Stimulated activated CD4-positive, alpha-beta T cell treated with anti-CD3 and anti-CD28 coated beads, Interleukin-1b, Interleukin-23, amount 100 ng/mL, for 24 hours (primary cell): ENCODE measurements at places on chromosomes 5 and 9.

GRCh38 chr9:16106021-16106571 lies 553.3 kb downstream of the CCDC171 start:
- no peak for DNase-seq

DNA sequence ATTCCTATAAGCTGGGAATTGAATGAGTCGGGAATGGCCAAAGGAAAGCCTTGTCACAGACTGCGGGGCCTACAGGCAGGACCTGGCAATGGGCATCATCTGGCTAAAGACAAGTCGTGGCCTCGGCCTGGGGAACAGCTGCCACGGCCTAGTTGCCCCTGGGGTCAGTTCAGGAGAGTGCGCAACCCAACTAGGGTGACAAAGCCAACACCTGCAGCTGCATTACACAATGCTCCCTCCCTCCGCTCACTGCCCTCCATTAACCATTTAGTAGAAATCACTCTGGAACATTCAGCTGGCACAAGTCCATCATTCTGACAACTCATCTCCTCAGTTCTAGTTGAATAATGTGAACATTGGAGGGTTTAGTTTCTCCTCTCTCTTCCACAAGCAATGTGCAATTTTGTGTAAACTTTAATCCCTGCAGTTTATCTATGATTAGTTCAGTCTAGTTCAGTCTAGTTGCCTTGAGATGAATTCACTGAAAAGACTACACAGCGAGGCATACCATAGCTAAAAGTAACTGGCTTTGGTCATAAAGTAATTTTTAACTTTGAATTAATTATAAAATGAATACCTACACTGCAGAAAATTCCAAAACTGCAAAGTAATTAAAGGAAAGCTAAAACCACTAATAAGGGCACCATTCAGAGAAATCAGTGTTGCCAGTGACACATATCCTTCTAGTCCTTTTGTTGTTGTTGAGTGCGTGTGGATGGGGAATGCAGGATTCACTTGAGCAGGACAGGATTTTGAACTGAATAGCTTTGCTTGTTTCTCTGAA lies 5.1 kb downstream of the GLDC start:
- no peak for DNase-seq

- DNase-seq: no peak
These were observed 63.6 kb downstream of the RNF180 start for GRCh38 chr5:64229163-64229774.

GRCh38 chr5:123097871-123098735 lies 9.1 kb downstream of the PRDM6 start:
- no peak for DNase-seq

DNA sequence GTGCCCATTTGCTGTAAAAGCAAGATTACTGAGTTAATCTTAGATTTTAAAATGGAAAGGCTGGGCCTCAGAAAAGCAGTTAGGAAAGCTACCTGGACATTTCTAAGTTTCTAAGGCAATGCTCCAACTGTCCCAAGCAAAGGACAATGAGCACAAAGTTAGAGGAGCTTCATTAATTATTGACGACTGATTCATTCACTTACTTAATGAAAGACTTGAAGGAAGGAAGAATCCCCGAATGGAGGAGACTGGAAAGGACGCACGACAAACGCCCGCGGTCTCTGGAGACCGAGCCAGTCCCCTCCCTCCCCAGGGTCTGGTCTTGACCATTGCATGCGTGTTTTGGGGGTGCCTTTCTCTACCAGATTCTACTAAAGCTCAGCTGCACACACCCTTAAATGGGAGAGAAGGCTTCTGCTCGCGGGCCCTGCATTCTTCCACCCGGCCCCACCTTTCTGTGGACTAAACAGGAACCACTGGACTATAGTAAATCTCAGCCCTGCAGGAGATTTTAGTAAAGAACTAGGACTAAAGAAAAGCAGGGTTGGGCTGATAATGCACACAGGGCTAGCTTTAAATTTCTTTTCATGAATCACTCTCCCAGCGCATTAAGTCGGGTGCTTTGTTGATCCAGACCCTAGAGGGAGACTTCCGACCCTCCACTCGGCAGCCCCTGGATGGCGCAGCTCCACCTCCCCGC lies 44.8 kb downstream of the CTSL start:
- DNase-seq: no peak

GRCh38 chr9:6128030-6128429 lies 87.6 kb upstream of the IL33 start:
- DNase-seq: no peak

DNA sequence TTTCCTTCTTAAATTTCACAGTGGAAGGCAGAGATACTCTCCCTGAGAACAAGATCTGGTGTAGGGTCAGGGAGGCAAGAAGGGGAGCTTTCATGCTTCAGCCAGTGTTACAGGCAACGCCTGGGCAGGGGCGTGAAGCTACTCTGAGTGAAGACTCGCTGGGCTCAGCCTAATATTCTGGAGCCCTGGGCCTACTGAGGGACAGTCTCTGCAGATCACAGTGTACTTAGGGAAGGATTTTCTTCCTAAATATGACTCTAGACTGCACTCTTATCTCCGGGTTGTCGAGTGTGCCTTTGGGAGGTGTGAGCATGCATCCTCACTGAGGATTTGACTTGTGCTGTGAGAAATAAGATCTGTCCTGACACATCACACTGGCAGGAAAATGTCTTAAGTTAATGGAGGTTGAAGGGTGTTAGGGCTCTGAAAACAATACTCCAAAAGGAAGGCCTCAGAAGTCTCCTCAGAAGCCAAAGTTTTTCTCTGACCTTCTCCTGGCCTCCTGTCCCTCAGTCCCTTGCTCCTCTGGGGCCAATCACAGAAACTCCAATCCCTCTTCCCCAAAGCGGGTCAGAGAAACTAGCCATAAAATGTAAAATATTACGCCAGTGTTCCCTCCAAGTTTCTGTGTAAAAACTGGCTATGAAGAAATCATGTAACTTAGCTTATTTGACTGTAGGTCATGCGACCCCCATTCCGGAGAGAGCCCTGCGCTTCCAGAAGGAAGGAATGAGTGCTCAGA lies 156.8 kb upstream of the TBC1D2 start:
- DNase-seq: no peak

GRCh38 chr5:6721442-6721841 lies 8.2 kb downstream of the TENT4A start:
- no peak for DNase-seq

DNA sequence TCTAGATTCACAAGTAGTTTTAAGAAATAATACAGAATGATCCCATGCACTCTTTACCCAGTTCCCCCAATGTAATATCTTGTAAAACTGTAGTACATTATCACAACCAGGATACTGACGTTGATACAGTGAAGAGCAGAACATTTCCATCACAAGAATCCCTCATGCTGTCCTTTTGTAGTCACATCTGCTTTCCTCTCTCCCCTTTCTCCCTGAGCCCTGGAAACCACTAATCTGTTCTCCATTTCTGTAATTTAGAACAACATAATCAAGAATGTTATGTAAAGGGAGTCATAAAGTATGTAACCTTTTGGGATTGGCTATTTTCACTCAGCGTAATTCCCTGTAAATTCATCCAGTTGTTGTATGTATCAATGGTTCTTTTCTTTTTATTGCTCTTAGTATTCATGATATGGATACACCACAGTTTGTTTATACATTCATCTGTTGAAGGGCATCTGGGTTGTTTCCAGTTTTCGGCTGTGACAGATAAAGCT lies 61.1 kb downstream of the ERCC6L2 start:
- DNase-seq: no peak

DNA sequence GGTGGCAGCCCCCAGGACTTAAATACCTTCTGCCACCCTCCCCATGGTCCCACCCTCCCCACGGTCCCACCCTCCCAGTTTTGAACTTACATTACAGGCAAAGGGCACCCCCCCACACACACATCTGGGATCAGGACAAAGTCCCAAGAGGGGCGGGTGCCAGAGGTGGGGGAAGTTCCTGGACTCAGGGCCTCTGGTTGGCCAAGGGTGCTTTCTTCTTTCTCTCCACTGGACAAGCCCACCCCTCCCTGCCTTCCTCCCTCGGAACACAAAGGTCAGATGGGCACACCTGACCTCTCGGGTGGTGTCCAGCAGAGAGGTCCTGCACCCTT lies 19.1 kb upstream of the RALGDS start:
- DNase-seq: no peak

- no peak for DNase-seq
These were observed at the start of gene DMRT2 for GRCh38 chr9:1050125-1050895. Gene DMRT2, plus strand, starts transcription at chr9:1050357. Its CDS starts 1,257 bp downstream, at chr9:1051614.
